Stimulated activated CD4-positive, alpha-beta T cell treated with anti-CD3 and anti-CD28 coated beads, Interleukin-1b, Interleukin-23, amount 100 ng/mL, for 1 hour (primary cell): ENCODE measurements at places on chromosomes 1 and 21.

DNA sequence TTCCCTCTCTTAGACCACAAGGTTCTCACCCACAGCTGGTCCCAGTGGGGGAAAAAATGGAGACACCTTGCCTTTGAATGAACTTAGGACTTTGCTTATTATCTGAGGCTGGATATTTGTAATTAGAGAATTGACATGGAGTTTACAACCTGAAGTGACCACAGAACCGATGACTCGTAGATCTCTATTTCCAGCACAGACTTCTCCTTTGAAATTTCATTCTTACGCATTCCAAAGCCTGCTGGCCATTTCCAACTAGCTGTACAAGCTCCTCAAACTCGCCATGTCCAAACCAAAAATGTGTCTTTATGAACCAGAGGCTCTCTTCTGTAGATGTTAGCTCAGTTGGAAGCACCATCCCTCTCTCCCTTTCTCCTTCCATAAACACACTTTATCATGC, 12.0 kb downstream of the RAB7B start:
- no peak for DNase-seq

- DNase-seq = no peak
Measured at GRCh38 chr1:24411963-24412362, 1.6 kb downstream of the STPG1 start.

GRCh38 chr1:75579046-75579445, 31.9 kb downstream of the SLC44A5 start:
- no peak for DNase-seq

DNA sequence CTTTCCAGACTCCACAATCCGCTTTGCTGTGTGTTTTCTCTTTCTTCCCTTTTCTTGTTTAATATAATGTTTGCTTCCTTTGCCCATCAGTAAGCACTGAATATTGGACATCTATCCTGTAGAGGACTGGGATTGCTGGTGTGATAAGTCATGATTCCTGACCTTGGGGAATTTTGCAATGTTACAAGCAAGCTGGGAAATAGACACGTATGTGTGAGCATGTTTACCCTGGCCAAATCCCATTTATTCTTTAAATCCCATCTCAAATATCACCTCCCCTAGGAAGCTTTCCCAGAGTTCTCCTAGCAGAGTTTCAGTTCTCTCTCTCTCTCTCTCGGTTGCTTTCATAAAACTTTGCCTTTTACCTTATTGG, 155.3 kb downstream of the ROR1 start:
- DNase-seq = no peak

DNA sequence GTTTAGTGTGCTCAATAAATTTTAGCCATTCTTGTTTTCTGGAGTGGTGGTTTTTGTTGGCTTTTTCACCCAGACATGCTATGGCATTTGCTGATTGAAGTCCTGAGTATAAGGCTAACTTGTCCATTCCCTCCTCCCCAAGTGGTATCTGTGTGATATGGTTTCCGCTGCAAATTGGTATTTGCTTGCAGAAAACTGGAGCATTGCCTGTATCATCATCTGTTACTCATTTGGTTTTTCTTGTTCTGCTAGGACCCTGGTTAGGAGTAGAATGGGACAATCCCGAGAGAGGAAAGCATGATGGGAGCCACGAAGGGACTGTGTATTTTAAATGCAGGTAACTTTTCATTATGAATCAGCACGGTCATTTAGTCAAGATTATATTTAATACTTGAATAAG, 34.0 kb downstream of the TBCE start:
- no peak for DNase-seq

GRCh38 chr1:36168514-36168913, 12.6 kb downstream of the MAP7D1 start:
- no peak for DNase-seq

DNA sequence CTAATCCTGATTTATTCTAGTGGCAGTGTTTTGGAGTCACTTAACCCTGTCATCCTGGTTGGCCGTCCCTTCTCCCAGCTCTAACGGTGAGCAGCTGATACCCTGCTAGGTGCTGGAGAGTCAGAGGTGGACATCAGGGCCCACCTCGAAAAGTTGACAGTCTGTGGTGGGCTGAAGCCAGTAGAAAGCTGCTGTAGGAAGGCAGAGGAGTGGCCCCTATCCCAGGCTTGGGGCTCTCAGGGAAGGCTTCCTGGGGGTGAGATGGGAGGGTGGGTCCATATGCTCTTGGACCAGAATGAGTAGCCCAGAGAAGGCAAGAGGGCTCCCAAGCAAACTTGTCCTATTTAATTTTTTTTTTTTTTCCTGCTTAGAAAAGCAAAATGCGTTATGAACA, 475 bp upstream of the RPL5 start:
- no peak for DNase-seq

GRCh38 chr1:165949335-165950130, 122.1 kb downstream of the UCK2 start:
- DNase-seq = no peak

GRCh38 chr1:9150582-9151327, 21.9 kb upstream of the GPR157 start:
- DNase-seq = no peak

- DNase-seq = no peak
Measured at GRCh38 chr1:150302338-150302737, 8.7 kb downstream of the MRPS21 start.

- no peak for DNase-seq
Measured at GRCh38 chr1:145871994-145872924, 13.4 kb upstream of the PIAS3 start.

DNA sequence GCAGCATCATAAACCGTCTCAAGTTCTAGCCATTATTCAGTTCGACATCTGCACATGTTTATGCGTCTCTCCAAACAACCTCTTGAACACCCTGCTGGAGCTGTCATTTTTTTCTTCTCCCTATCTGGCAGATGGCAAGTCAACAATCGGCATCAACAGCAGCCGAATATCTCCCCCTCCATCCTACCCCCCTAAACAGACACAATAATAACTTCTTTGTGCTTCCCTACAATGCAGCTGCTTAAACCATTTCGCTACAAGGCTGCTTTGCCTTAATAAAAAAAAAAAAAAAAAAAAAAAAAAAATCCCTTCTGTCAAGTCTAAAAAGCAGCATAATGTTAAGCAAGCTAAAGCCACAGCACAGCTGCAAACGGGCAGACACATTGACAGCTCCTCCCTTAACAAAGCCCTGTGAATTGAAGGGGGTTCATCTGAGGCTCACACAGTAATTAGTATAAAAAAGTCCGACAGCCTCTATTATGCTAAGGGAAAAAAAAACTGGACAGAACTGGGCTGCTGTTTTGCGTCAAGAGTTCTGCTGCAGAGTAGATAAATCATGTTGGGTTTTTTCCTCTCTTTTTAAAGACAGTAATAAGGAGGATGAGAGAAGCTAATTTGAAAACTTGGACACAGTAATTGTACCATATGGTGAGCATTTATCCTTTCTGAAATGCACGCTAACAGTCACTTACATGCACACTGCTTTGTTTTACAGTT, 136.4 kb downstream of the AKT3 start:
- no peak for DNase-seq

DNA sequence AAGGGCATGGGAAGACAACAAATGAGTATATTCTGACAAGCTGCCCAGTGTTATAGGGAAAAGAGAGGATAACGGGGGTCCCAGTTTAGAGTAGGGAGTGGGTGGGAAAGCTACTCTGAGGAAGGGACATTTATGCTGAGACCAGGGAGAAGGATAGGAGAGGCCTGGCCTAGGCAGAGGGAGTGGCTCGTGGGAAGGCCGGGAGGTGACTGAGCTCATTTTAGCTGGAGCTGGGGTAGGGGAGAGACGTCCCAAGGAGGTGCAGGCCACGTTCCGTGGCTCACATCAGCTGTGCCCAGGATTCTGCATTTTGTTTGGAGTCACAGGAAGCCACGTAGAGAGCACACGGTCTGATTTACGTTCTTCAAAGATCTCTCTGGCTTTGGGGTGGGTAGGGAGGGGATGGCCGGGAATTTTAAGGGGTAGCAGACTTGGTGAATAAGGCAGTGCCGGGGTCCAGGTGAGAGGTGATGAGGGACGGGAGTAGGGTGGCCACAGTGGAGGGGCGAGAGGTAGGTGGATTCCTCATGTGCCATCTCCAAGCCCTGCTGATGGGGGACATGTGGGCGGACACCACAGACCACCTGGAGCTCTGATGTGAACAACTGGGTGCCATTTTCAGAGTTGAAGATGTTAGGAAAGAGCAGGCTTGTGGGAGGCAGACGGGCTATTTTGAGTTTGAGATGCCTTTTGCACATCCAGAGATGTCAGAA, 4.7 kb downstream of the TINAGL1 start:
- DNase-seq = no peak

- no peak for DNase-seq
Measured at GRCh38 chr21:27681038-27681437, 714.1 kb upstream of the ADAMTS5 start.

DNA sequence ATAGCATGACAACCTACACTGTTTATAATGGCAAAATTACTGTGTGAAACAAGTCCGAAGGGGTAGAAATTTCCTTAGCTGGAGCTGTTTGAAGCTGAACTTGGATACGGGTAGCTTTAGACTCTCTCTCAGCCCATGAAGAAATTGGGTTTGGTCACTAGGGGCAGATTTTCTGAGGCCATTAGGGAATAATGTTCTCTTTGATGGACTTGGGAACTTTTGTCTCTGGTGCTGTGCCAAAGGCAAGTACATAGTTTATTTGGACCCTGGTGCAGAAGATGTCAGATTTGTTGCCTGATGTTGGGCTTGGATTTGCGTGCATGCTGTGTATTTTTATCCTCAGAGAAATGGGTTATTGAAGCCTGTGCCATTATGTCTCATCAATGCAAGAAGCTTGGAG, 109.6 kb downstream of the VPS13D start:
- DNase-seq = no peak

- no peak for DNase-seq
Measured at GRCh38 chr1:231428377-231428776, 6.3 kb upstream of the EGLN1 start.

GRCh38 chr1:29439615-29440014, 203.3 kb downstream of the PTPRU start:
- no peak for DNase-seq

DNA sequence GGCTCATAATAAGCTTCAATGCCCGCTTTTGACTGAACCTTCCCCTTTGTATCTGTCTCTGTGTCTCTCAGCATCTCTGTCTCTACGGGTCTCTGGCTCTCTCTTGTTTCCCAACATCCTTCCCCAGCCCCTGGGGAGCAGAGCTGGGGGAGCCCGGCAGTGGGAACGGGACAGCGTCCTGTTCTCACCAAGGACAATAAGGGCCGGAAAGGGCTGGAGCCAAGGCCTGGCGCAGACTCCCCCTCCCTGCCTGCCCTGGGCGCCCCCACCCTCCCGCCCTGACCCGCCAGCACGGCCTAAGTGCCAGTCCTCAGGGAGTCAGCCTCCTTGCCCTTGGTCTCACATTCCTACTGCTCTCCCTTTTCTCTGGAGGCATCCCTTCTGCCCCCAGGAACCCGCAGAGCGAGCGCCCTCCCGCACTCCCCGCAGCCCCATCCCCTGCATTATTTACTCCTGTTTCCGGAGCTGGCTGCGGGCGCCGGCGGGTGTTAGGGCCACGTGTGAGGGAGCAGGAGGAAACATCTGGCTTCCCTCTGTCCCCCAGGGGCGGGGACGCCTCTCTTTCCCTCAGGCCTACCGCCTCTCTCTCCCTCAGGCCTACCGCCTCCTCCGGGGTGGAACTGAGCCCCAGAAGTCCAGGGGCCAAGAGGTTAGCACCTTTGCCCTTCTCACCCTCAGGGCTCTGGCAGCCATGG, 6.5 kb downstream of the KRTCAP2 start:
- no peak for DNase-seq

DNA sequence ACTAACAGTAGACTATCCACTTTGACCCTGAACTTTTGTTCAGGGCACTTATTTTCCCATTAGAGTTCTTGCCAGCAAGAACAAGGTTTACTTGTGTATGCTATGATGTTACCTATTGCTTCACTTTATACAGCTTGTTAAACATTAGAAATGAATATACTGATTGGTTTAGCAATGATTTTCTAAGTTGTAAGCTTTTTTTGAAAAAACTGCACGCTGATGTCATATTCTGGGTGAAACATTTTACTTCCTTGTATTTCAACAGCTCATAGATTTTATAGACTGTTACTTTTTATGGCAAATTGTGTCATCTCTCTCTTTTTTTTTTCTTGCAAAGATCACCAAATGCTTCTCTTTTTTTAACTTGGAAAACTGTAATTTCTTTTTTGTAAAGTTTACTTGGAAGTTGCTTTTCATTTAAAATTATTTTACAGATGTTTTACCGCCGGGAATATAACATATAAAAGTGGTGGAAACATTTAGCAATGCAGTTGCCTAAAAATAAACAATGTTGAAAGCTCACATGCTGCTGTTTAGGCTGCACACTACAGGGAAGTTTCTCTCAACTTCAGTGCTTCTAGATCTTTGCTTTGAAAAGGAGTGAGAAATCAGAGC, 215.3 kb upstream of the NFIA start:
- DNase-seq = no peak

GRCh38 chr1:217943361-217943760, 312.2 kb downstream of the SPATA17 start:
- DNase-seq = no peak

- DNase-seq = no peak
Measured at GRCh38 chr1:7508052-7508933, 262.8 kb upstream of the VAMP3 start.

GRCh38 chr1:6176779-6177178, 3.3 kb downstream of the CHD5 start:
- no peak for DNase-seq

DNA sequence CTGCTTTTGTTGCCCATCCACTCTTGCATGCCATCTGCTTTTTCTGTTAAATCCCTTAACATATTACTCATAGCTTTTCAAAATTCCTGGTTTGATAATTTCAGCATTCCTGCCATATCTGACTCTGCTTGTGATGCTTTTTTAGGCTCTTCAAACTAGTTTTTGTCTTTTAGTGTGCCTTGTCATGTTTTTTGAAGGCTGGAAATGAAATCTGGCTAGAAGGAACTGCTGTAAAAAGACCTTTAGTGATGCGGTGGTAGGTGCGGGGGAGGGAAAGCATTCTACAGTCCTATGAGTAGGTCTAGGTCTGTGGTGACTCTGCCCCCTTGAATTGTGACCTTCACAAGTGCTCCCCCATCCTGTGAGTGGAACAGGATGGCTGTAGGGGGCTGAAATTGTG, 15.0 kb upstream of the S100B start:
- DNase-seq = no peak
